ENCODE measurements at places on chromosomes 4 and X. TPM values are rescaled to one million over a fixed set of nuclear protein-coding genes. Genes with fewer than 3 reads are reported as not detected.

The S100G gene
- not detected for total RNA-seq

The ZCCHC12 gene
- 0.26 TPM for total RNA-seq

The GAGE12J gene
- not detected for total RNA-seq

- no peaks in the 10 kb centered on the region for H3K27me3 ChIP-seq
- H3K27ac ChIP-seq: no peak overlapping the region
- no peak overlapping the region for H3K4me3 ChIP-seq
- no peak for DNase-seq
These were observed 245.9 kb downstream of the MID1IP1 start for GRCh38 chrX:39047174-39047573.

DNA sequence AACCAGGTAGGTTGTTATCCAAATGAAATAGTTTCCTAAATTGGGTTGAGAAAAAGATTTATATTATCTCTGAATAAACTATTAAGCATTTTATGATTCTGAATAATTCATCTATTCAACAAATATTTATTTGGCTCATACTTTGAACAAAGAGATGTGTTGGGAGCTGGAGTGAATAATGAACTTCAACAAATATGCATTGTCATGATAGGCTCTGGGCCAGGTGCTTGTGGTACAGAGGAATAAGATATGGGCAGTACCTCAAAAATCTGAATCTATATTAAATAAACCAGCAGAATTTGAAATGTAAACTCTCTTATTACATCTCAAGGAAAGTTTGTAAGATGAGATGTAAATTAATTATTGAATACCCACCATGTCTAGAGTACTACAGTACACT lies 75.7 kb upstream of the DCLK2 start:
- no peak for DNase-seq
- no peak overlapping the region for H3K27ac ChIP-seq
- H3K4me1 ChIP-seq: no peaks in the 10 kb centered on the region

DNA sequence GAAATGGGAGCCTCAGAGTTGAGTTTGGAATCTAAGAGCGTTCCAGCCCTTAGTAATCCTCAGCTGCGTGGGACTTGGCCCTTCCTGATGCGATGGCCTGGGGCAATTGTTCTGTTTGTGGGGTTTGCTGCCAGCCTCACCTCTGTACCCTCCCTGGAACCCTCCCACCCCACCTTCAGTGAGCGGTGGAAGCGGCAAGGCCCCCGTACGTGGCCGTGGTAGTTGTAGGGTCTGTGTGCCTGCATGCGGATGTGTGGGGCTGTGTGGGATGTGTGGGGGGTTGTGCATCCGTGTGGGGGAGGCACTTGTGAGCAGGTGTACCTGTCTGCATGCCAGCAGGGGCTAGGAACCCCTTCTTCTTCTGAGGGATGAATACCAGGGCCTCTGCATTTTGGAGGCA lies 65.4 kb upstream of the ADRA2C start:
- peaks cover 2% of the 10 kb centered on the region for H3K36me3 ChIP-seq
- DNase-seq: no peak
- peaks cover 28% of the 10 kb centered on the region for H3K27me3 ChIP-seq
- no peaks in the 10 kb centered on the region for H3K4me1 ChIP-seq
- no peak overlapping the region for H3K4me3 ChIP-seq

GRCh38 chr4:143586080-143586479 lies 72.6 kb downstream of the SMARCA5 start:
- H3K4me3 ChIP-seq: no peak overlapping the region
- no peaks in the 10 kb centered on the region for H3K4me1 ChIP-seq
- H3K36me3 ChIP-seq: peaks cover 15% of the 10 kb centered on the region
- no peak for DNase-seq
- no peak overlapping the region for H3K27ac ChIP-seq

- H3K27ac ChIP-seq: no peak overlapping the region
- H3K4me3 ChIP-seq: no peak overlapping the region
- H3K27me3 ChIP-seq: peaks cover 12% of the 10 kb centered on the region
- H3K4me1 ChIP-seq: no peaks in the 10 kb centered on the region
- H3K36me3 ChIP-seq: no peaks in the 10 kb centered on the region
- DNase-seq: no peak
These were observed 7.0 kb downstream of the NPY5R start for GRCh38 chr4:163350672-163351071.

DNA sequence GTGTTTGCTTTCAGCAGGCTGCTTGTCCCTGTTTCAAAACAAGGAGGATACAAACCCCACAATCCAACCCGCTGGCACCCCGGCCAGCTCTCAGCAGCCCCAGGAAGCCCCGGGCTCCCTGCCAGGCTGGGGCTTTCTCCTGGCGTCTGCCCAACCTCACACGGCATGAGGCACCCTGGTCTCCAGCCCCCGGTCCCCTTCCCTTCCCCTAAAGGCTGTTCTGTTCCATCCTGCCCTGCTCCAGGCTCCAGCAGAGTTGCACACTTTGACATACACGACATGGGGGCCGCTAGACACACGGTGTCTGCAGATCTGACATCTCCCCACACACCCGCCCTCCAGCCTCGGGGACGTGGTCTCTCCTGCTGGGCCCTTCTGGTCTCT lies 107.7 kb upstream of the ADRA2C start:
- H3K4me3 ChIP-seq: no peak overlapping the region
- no peaks in the 10 kb centered on the region for H3K36me3 ChIP-seq
- no peak overlapping the region for H3K27ac ChIP-seq
- peaks cover 15% of the 10 kb centered on the region for H3K27me3 ChIP-seq
- no peaks in the 10 kb centered on the region for H3K4me1 ChIP-seq

GRCh38 chr4:24472514-24473308 lies 111.6 kb downstream of the DHX15 start:
- H3K27me3 ChIP-seq: peaks cover 61% of the 10 kb centered on the region
- peak overlapping the region; percentile 96 for H3K4me3 ChIP-seq
- peaks cover 20% of the 10 kb centered on the region for H3K4me1 ChIP-seq
- DNase-seq: peak; percentile 60
- peaks cover 5% of the 10 kb centered on the region for H3K36me3 ChIP-seq

DNA sequence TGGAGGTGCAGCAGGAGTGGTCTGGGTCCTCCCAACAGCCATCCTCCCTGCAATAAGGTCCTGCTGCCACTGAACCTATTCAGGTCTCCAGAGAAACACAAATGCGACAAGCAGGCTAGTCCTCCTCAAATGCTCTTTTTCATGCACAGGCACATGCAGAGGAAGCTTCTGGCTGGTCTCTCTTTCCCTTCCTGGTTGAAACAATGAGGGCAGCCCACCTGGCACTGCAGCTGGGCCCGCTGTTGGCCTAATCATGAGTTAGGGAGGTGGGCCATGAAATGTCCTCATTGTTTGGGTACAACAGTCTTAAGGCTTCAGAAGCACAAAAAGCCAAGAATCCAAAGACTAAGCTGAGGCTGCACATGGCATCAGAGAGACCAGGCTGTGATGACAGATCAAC lies 151.0 kb downstream of the SH3KBP1 start:
- H3K4me3 ChIP-seq: no peak overlapping the region
- no peaks in the 10 kb centered on the region for H3K27me3 ChIP-seq
- no peak for DNase-seq
- peaks cover 64% of the 10 kb centered on the region for H3K4me1 ChIP-seq
- peak overlapping the region; percentile 68 for H3K27ac ChIP-seq
- no peaks in the 10 kb centered on the region for H3K36me3 ChIP-seq

GRCh38 chr4:15735536-15735935 lies 32.7 kb downstream of the BST1 start:
- peaks cover 27% of the 10 kb centered on the region for H3K4me1 ChIP-seq
- H3K27ac ChIP-seq: no peak overlapping the region
- no peak overlapping the region for H3K4me3 ChIP-seq
- no peaks in the 10 kb centered on the region for H3K27me3 ChIP-seq

DNA sequence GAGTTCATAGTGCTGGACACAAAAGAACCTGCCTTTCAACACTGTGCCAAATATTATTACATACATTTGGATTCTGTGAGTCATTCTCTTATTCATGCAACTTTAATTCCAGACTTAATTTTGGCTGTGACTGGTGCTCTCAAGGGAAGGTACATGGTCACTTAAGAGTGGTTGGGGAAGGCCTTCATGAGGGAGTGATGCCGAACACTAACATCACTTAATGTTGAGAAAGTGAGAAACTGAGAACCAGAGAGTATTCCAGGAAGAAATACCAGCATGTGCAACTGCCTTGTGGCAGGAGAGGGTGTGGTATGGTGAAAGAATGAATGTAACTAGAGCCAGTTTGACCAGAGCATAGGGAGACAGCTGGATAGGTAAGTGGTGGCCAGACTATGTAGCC lies 41.5 kb upstream of the FHDC1 start:
- H3K36me3 ChIP-seq: peaks cover 49% of the 10 kb centered on the region
- no peaks in the 10 kb centered on the region for H3K27me3 ChIP-seq
- H3K27ac ChIP-seq: no peak overlapping the region

Data from naive thymus-derived CD8-positive, alpha-beta T cell (primary cell).